ENCODE measurements at places on chromosomes 11 and 22.
A peak's percentile ranks its signal among the peaks of the same experiment; 100 is the strongest.

GRCh38 chr11:64150481-64151239 is 15.3 kb downstream of the MACROD1 start:
- no peak for DNase-seq

GRCh38 chr22:26281941-26282340 is 112.7 kb downstream of the SEZ6L start:
- DNase-seq: no peak

DNA sequence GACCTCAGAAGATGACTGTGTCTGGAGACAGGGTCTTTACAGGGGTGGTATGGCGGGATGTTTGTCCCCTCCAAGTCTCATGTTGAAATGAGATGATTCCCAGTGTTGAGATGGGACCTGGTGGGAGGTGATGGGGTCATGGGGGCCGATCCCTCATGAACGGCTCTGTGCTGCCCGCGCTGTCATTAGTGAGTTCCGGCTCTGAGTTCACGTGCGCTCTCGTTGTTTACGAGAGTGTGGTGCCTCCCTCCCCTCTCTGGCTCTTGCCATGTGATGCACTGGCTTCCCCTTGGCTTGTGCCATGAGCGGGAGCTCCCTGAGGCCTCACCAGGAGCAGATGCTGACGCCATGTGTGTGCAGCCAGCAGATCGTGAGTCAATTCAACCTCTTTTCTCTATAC is 830.8 kb downstream of the TBC1D22A start:
- DNase-seq: no peak

DNA sequence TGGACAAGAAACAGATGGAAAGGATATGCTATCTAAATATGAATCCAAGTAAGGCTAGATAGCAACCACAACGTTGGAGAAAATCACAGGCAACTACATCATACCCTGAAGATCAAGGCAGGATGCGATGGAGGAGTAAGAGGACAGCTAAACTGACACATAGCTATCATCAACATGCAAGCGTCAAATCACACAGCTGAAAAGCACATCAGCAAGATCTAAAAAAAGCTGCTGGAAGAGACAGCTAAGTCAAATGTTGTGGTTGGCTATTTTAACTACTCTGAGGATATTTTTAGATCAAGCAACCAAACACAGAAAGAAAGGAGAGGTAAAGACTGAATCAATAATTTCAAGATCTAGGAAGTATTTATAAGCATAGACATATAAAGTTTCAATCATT is 466.9 kb downstream of the BRD1 start:
- no peak for DNase-seq

DNA sequence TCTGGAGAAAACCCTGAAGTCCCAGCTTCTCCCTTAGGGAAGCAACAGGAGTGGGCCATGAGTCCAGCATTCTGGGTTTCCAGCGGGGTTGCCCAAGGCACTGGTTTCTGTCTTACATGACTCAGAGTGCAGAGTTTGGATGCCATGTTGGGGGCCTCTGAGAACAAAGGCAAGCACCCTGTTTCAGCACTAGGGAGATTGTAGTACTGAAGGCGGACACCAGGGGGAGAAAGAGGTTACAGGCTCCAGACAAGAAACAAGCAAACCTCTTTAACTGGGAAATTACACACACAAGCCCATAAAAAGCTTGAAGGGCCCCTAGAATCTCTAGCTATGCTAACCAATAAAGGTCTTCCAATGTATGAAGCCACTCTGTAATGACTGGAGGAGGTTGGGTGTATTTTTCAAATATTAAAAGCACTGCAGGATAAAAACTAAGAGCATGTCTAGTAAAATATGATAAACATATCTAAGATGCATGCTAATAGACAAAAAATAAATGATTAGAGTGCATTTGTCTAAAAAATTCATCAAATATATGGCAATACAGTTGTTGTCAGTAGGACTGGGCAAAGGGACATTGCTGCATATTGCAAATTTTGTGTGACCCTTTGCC is 7.1 kb downstream of the MS4A6E start:
- DNase-seq: peak; percentile 13

- no peak for DNase-seq
Observed at GRCh38 chr11:129021295-129021694, 78.6 kb upstream of the TP53AIP1 start.

- no peak for DNase-seq
Observed at GRCh38 chr11:78851878-78852586, 277.4 kb upstream of the NARS2 start.

Data from EH (cell line).